ENCODE measurements at places on chromosomes 3 and 15.
A peak's percentile ranks its signal among the peaks of the same experiment; 100 is the strongest.

DNA sequence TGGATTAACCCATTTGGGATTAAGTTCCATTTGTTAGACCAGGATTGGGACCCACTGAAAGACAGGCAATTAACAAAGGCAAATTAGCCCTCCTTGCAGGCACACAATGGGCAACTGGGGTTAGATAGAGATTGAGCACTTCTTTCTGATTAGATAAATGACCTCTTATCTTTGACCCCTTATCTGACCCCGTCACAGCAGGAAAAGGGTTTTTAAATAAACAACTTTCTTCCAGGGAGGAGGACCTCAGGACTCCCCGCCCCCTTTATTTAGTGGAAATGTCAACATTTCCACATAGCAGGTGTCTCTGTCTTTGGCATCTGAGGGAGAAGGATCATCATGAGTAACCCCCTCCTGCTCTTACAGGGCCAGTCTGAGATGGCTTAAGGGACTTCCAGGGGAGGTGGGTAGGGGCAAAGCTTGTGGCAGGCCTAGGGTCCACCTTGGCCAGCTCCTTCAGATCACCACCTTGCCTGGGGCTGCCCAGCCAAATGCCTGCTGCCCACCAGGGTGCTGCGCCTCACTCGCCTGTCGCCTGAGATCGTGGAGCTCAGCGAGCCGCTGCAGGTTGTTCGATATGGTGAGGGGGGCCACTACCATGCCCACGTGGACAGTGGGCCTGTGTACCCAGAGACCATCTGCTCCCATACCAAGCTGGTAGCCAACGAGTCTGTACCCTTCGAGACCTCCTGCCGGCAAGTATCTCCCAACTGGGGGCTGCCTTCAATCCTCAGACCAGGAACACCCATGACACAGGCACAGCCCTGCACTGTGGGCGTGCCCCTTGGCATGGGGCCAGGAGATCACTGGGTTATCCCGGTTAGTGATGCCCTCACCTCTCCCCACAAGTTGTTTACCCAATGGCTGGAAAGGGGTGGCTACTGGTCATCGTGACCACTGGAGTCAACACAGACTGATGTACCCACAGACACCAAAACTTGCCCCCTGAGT, 2.6 kb upstream of the WDR6 start:
- ATAC-seq: no peak

DNA sequence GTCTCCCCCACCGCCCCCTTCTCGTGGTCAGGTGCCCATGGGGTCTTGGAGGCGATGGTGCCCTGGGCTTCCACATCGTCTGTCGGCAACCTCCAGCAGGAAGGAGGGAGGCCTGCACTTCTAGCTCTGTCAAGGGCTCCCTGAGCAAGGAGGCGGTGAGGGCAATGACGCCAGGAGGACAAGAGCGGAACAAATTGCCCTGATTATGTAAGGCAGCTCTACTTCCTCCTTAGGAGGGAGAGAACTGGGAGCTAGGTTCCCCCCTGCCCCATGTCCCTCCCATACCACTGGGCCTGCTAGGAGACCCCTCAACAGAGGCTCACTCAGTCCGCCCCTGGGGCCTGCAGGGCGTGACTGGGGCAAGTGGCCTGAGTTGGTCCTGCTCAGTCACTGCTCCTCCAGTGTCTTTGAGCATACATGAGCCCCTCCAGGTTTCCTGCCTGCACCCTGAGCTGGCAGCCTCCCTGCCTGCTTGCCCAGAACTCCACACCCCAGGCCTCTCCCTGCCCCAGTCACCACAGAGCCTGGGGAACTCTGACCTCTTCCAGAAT, 56.1 kb downstream of the CACNA2D2 start:
- no peak for ATAC-seq

- no peak for ATAC-seq
Measured at GRCh38 chr3:12224181-12225147, 64.4 kb upstream of the PPARG start.

- ATAC-seq: no peak
Measured at GRCh38 chr15:90161950-90162361, 39.2 kb upstream of the SEMA4B start.

- peak; percentile 68 for ATAC-seq
Measured at GRCh38 chr15:67043939-67044771, 21.2 kb upstream of the SMAD3 start.

DNA sequence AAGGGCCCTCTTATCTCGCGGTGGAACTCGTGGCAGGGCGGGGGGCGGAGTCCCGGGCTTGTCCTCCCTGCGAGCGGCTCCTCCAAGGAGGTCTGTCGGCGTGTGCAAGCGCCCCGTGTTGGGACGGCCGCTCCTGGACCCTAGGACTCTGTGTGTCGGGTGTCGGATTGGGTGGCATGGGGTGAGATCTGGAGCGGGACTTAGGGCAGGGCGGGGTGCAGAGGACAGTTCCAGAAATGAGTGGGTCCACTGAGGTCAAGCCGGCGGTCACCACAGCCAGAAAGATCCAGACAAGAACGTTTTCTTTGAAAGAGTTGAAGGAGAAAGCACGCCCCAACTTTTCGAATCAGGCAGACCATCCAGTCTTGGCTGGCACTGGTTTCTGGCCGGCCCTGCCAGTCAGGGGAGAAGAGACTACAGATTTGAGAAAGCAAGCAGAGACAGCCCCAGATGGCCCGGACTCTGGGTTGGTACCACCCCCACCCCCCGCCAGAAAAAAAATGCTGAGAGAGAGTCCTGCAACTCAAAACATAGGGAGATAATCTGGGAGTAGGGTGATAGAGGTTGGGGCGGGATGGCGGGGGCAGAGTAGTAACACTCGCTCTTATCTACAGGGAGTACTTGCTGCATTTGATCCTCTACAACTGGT, 784 bp upstream of the CISH start:
- ATAC-seq: peak; percentile 37

DNA sequence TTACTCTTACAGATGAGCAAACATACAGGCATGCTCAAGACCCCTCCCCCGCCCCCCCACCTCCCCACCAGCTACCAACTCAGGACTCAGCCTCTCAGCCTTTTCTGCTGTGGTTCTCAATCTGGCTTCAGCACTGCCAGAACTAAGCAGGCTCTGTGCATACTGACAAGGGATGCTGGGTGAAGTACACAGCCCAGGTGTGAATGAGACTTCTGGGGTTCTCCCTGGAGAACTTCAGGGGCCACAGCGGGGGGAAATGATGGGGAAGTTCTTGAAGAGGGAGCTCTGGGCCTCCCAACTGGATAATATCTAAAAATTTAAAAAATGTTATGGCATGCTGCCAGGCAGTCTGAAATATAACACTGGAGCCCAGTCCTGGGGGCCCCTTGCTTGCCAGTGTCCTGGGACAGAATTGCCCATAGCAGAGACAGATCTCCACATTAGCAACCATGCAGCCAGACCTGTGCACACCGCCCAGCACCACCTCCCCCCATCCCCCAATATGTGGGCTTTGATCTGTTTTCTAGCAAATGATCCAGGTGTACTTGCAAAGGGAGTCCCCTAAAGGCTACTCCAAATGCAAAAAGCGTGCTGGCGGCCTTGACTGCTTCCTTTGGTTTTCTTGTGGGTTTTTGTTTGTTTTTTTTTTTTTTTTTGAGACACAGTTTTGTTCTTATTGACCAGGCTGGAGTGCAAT, 41.4 kb downstream of the PGPEP1L start:
- peak; percentile 72 for ATAC-seq

DNA sequence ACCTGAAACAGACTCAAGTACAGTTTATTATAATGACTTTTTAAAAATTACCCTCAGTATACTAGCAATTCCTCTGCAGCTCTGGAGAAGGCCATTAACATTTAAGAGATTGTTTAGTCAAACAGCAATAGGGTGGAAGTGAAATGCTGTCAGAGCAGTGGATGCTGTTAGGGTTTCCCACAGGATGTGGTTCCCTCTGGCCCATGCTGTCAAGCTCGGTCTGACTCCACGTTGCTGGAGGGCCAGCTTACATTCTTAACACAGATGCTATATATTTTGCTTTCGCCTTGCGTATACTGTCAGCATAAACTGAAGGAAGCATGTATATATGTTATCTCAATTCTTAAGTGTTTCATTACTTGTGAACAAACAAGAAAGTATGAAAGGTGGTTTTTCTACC, 231.1 kb upstream of the COL8A1 start:
- no peak for ATAC-seq

- ATAC-seq: no peak
Measured at GRCh38 chr15:37652646-37653417, 281.6 kb upstream of the TMCO5A start.

DNA sequence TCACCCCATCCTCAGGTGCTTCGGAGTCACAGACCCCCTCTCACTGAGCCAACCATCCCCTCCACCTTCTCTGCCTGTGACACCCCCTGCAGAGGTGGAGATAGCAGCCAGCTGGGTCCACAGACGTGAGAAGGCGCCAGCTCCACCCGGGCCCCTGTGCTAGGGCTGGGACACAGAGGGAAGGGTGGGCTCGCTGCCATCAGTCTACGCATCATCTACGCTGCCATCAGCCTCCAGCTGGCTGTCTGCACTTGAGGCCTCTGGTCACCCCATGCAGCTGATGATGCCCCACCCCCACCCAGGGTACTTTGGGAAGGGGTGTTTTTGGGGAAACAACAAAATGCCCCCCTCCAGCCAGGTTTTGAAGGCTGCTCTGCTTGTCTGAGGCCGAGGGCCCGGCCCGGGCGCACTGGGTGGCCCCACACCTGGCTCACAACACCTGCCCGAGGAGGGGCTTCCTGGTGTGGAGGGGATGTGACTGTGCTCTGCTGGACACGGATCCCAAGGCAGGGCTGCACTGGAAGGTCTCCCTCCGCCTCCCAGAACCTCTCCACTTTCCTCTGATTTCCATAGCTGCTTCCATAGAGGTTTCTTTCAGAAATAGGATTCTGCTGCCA, 163.4 kb upstream of the IQSEC1 start:
- no peak for ATAC-seq

- no peak for ATAC-seq
Measured at GRCh38 chr3:13772885-13773745, 106.8 kb downstream of the WNT7A start.

DNA sequence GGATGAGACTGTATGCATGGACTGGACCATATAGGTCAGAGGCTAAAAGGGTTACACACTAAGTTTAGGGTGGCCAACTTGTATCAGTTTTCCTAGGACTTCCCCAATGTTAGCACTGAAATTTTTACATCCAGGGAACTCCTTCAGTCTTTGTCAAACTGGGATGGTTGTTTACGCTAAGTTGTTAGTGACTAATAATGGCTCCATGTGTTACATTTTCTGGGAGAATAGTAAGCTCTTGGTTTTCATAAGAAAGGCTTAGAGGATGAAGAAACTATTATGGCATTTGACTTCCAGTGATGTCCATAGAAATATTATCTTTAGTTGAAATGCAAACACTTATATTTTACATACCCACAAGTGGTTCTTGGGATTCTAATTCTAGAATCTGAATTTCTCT, 57.9 kb upstream of the ST3GAL6 start:
- ATAC-seq: no peak

DNA sequence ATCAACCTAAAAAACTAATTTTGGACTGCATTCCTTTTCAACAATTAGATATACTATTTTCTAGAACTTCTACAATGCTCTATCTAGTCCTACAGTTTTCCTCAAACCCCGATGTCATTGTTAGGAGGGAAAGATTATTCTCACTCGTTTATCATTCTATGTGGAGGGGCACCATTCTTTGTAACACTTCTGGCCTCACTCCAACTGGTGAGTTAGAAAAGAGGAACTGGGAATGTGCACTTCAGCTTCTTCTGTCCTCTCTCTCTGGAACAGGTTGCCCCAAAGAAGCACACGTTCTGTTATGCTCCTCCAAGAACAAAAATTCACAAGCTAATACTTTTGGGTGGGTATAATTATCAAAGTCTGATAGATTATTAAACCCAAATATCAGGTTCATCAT, 137.9 kb downstream of the UACA start:
- ATAC-seq: no peak

- ATAC-seq: peak; percentile 26
Measured at GRCh38 chr3:148698190-148698810, 597 bp downstream of the AGTR1 start.

GRCh38 chr3:127088511-127089351, 104.2 kb upstream of the PRR23E start:
- no peak for ATAC-seq
